ENCODE measurements at places on chromosomes 5 and 9. TPM values are rescaled to one million over a fixed set of nuclear protein-coding genes. Genes with fewer than 3 reads are reported as not detected.

- DNase-seq = no peak
Measured at GRCh38 chr5:132454361-132454760, 36.2 kb downstream of the IRF1 start.

DNA sequence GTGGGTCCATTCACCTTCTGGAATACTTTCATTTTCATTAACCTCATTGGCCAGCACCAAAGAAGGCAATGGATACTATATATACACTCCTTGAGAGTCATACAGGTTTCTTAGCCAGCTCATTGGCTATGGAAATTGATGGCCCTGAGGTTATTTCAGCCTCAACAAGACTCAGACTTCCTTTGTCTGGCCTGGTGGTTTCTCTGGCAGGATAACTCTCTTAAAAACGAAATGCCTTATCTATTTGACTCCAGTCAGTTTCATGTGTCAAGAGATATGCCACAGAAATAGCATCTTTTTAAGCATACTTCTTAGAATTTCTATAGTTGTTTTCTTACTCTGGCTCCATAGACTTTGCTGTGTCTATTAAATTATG, 28.9 kb downstream of the CDH9 start:
- DNase-seq = no peak

GRCh38 chr9:116000748-116001329, 152.8 kb upstream of the PAPPA start:
- no peak for DNase-seq

Gene TICAM2
- 3.0 TPM for total RNA-seq

DNA sequence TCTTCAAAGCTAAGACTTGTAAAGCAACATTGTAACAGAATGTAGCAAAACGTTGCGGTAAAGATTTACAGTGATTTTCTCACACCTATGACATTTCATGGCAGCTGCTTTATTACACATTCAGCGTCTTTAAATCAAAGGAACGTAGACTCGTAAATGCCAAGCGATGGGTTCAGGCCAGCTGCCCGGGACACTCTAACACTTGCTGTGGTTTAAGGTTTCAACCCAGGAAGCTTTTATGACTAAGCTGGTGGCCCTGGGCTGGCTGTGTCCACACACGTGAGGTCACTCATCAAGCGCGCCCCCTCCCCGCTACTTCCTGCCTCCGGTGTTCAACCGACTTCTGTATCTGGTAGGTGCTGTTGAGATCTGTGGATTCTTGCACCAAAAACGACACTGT, 2.5 kb downstream of the SLC6A18 start:
- no peak for DNase-seq

DNA sequence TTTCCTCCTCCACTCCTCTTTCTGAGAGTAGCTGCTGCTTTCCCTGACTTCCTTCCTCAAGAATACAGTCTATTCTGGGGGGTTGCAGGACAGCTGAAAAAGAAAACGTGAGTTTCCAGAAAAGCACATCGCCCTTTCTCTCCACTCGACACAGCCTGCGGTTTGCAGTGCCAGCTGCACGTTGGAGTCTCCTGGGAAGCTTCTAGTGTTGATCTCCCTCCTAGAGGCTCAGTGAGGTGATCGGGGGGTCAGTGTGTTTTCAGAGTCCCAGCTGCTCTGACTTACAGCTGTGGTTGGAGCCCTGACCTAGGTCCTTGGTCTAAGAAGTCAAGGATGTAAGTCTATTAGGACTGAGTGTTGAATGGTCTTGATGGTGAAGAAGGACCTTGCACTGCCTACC, 25.0 kb upstream of the SUSD3 start:
- no peak for DNase-seq

Gene KIF4B
- not detected for total RNA-seq

GRCh38 chr9:127768698-127769097, 9.8 kb downstream of the SH2D3C start:
- no peak for DNase-seq

GRCh38 chr5:1494780-1495524, 28.8 kb downstream of the LPCAT1 start:
- no peak for DNase-seq

Gene FAM78A
- total RNA-seq = 3.7 TPM

DNA sequence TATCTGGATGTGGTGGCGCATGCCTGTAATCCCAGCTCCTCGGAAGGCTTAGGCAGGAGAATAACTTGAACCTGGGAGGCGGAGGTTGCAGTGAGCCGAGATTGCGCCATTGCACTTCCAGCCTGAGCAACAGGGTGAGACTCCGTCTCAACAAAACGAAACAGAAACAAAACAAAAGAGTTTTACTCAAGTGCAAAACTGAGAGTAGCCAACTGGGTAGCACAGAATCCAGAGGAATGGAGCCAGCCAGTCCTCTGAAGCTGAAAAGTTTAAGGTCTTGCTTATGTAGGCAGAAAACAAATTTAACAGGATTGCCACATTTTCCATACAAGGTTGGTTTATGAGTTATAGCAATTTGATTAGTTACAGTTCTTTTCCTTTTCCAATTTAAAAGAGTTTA, 32.0 kb downstream of the SPIN1 start:
- DNase-seq = no peak
